Esophagus mucosa (tissue), 1 donor: ENCODE measurements at places on chromosomes 1 and 21.

DNA sequence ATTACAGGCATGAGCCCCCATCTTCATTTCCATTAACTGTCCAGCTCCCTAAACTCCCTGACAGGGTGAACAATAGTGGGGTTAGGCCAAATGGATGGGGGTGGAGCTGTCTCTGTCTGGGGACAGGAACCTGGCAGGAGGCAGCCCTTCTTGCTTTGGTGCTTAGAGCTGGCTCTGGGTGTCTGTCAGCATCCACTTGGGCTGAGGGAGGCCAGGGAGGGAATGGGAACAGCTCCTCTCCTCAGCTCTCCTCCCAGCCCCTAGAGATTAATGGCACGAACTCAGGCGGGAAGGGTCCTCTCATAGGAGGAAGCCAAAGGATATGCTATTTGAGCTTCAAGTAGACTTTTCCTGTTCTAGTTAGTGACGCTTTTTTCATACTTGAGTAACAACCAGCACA is 11.1 kb upstream of the ETV3L start:
- ATAC-seq: no peak

DNA sequence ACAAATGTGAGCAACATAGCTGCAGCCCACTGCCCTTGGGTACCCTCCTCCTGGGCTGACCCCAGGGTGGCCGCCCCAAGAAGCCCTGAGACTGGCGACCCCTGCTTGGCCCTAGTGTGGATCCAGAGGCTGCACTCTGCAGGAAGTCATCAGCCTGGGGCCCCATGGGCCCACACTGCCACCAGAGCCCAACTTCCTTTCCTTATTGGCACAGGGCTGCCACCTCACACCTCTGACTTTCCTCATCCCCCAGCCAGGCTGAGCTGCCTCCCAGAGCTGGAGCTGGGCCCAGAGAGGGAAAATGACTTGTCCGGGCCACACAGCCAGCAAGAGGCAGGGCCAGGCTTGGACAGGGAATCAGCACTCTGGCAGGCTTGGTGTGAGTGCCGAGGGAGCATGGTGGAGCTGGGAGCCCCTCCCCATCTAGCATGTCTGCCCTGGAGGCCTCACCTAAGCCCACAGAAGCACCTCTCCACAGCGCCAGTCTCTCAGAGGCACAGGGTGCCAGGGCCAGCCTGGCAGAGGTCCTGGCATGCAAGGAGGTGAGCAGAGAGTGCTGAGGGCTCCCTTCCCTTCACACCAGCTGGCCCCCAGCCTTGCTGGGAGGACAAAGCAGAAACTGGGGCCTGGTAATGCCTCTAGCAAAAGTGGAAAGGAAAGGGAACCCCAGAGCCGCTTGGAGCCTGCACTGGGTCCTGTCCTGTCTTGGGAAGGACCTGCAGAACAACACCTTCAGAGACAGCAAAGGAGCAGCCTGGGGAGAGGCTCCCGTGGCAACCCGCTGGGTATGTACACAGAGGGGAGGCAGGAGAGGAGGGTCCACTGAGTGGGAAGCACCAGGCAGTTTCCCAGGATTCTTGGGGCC is 3.2 kb downstream of the RAP1GAP start:
- ATAC-seq: peak; percentile 4

DNA sequence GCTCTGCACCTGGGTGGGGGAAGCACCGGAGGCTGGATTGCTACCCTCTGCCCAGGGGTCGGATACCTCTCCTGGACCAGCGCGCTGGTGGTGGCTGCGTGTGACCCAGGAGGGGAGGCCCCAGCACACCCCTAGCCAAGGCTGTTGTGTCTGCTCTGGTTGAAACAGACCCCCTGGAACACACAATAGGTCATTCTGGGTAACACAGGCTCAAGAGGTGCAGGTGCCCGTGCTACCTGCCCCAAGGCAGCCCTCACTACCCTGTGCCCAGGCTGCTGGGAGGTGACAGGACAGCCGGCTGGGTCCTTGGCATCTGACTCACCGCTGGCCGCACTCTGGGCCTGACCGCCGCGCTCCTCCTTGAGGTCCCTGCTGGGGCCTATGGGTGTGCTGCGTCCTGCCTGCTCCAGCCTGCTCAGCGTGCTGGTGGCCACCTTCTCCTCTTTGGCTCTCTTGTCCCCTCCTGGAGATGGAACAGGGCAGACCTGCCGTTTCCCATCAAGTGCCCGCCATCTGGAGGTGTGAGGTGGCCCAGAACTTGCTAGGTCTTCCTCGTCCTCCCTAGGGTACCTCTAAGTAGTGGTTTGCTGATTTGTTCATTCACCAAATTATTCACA is 30.0 kb downstream of the ZBTB17 start:
- ATAC-seq: no peak

DNA sequence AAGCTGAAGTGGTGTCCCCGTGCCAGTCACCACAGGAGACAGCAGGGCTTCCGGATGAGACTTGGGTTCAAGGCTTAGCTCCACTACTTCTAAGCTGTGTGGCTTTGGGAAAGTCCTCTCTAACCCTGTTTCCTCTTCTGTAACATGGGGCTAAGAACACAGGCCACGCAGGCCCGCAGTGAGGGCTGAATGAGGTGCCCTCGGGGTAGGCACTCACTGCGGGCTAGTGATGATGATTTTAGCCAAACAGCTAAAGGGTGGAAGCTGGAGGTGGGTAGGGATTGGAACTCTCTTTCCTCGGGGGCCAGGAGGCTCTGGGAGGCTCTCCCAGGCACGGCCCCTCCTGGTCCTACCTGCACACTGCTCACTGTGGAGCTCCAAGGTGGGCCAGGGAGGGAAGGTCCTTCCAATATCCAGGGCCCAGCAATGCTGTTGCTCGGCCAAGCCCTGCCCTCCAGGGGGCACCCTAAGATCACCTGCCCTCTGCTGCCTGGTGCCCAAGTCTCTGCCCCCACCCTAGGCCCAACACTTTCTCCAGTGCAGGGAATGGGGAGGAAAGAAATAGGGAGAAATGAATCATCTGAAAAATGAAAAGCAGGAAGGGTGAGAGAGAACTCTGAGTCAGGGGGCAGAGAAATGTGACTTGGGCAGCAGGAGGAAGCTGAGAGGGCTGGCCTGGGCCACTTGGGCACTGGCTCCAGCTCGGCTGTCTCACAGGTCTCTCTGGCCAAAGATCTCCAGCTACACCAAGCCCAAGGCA is 19.2 kb upstream of the EVA1B start:
- ATAC-seq: peak; percentile 64
